ENCODE measurements at places on chromosomes 2 and 18.

DNA sequence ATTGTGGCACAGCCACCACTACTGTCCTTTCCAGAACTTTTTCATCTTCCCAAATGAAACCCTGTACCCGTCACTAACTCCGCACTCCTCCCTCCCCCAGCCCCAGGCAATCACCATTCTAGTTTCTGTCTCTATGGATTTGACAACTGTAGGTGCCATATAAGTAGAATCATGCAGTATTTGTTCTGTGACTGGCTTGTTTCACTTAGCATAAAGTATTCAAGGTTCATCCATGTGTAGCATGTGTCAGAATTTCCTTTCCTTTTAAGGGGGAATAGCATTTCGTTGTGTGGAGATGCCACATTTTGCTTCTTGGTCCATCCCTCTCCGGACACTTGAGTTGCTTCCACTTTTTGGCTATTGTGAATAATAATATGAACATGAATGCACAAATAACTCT is 842 bp upstream of the CKAP2L start:
- no peak for DNase-seq

GRCh38 chr18:57916684-57917083 is 113.6 kb upstream of the ATP8B1 start:
- DNase-seq, result no peak

GRCh38 chr2:11675423-11676112 is 5.6 kb upstream of the NTSR2 start:
- no peak for DNase-seq

DNA sequence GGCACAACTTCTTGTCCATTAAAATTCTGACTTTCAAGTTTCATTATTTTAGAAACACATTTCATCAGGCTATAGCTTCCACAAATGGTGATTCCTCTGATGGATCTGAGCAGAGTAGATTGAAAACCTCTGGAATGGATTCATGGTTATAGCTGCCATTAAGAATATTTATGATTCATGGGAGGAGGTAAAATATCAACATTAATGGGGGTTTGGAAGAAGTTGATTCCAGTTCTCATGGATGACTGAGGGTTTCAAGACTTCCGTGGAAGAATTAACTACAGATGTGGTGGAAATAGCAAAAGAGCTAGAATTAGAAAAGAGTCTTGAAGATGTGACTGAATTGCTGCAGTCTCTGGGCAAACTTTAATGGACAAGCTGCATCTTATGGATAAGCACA is 797.4 kb downstream of the SUCLG1 start:
- no peak for DNase-seq

DNA sequence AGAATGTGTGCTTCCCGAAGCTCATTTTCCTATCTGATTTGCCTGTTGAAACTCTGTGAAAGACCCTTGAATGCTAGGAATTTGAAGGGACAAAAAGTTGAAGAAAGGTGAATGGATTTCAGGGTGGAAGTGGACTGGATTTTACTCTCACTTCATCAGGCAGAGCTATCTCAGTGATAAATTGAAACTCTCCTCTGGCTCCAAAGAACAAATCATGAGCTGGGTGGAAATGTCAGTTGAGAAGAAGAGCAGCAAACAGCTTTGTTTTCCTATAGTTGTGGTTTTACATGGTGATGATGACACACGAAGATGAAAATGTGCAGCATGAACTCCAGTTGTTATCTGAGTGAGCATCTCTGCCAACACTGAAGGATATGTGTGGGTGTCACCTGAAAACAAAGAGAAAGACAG is 34.4 kb downstream of the CD28 start:
- DNase-seq, result no peak

DNA sequence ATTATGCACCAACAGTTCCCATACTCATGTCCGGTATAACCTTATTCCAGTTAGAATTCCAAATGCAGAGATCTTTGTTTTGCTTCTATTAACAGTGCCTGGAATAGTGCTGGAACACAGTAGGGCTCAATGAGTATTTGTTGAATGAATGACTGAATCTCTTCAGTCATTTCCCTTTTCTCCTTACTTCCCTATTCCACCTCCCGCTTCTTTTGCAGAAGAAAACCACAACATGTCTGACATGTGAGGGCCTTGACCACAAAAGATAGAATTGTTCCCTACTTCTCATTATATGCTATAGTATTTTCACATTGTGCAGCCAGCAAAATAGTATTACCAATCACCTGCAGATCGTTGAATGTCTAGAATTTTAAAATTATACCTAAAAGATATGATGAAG is 19.5 kb upstream of the HNRNPLL start:
- no peak for DNase-seq

DNA sequence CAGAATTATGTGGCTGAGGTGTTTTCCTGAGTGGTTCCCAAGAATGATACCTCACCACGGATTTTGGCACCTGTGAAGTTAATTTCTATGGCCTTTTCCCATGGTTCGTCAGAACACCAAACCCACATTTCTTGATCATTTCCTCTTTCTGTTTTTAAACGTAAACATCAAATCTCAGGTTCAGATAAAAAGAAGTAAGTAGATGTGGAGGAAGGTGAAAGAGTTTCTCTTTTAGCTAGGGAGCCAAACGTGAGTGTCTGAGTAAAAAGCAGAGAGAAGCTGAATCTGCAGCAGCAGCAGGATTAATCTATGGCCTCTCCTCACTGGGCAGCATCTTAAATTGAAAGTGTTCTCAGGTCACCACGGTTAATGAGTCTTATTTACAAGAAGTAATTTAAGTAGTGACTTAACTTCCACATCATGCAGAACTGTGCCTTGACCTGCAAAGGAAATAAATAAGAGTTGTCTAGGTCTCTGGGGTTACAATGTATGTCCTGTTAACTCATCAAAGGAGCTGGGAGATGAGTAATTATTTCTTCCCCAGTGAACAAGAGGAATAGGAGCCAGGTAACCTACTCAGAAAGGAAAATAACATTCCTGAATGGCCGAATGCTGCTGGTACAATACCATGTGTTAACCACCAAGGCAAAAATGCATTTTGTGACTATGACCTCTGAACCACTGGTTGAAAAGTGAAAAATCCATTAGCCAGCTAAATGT is 139.6 kb upstream of the NETO1 start:
- no peak for DNase-seq

DNA sequence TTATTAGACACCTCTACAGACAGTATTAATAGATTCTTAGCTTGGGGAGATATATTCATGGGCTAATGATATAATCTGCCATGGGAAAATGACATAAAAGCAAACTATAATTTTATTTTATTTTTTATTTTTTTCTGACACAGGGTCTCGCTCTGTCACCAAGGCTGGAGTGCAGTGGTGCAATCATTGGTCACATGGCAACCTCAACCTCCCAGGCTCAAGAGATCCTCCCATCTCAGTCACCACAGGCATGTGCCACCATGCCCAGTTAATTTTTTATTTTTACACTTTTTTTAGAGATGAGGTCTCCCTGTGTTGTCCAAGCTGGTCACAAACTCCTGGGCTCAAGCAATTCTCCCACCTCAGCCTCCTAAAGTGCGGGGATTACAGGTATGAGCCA is 39.3 kb downstream of the RTN4 start:
- DNase-seq, result no peak

GRCh38 chr18:46416706-46417638 is 240.0 kb downstream of the LOXHD1 start:
- DNase-seq, result no peak

GRCh38 chr2:78977661-78978145 is 47.8 kb upstream of the REG3G start:
- DNase-seq, result no peak

Data from testis (tissue), 5 donors.